ENCODE measurements at places on chromosomes 11 and 22. TPM values are rescaled to one million over a fixed set of nuclear protein-coding genes. Genes with fewer than 3 reads are reported as not detected.

GRCh38 chr22:43267981-43268660, 75.1 kb downstream of the SCUBE1 start:
- DNase-seq: no peak

DNA sequence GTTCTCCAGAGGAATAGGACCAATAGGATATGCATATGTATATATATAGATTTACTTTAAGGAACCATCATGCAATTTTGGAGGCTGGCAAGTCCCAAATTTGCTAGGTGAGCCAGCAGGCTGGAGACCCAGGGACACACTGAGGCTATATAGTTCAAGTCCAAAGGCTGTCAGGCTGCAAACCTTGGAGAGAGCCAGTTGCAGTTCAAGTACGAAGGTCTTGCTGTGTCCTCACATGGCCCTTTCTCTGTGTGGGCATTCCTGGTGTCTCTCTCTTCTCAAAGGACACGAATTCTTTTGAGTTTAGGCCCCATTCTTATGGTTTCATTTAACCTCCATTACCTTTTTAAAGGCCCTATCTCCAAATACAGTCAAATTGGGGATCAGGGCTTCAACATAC, 134.4 kb upstream of the SORL1-AS1 start:
- DNase-seq: no peak

GRCh38 chr11:12927886-12928285, 81.2 kb upstream of the RASSF10 start:
- DNase-seq: no peak

DNA sequence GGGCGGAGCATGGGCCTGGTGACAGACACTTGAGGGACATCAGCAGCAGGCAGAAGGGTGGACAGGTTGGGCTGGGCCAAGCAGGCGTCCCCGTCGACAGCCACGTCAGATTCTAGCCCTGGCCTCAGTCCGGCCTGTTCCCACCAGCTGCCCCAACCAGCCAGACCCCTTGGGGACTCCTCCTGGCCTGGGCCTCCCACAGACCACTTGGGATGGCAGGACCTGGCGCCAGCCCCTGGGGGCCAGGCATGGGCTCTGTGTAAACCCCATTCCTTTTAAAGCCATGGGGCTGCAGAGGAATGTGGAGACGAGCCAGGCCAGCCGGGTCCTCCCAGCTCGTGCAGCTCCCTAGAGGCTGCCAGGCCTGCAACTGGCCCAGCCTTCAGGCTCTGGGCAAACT, 4.7 kb upstream of the SUSD2 start:
- DNase-seq: peak; percentile 88

GRCh38 chr11:61963282-61964057, 4.0 kb downstream of the FTH1 start:
- peak; percentile 72 for DNase-seq

CLP1 gene
- total RNA-seq: 14.6 TPM

MARK2 gene
- 14.3 TPM for total RNA-seq

LDHAL6A gene
- total RNA-seq: not detected

DNA sequence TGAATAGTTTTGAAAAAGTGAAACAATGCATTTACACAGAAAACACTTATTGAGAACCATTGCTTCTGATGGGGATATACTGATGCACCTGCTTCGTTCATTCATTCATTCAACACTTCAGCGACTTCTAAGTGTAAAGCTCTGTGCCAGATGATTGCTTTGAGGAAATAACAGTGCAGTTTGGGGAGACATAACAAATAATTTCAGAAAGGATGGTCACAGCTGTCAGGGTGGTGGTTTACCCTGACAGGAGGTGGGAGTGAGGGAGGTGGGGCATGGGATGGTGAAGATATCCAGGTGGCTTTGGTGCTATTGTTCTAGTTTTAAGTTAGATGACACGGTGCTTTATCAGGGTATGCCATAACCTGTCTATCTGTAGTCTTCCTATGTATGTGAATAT, 344.1 kb downstream of the LARGE1 start:
- no peak for DNase-seq

- no peak for DNase-seq
These were observed 24.3 kb downstream of the MPPED1 start for GRCh38 chr22:43435851-43436811.

- no peak for DNase-seq
These were observed 122.3 kb downstream of the RCN1 start for GRCh38 chr11:32213223-32213622.

DNA sequence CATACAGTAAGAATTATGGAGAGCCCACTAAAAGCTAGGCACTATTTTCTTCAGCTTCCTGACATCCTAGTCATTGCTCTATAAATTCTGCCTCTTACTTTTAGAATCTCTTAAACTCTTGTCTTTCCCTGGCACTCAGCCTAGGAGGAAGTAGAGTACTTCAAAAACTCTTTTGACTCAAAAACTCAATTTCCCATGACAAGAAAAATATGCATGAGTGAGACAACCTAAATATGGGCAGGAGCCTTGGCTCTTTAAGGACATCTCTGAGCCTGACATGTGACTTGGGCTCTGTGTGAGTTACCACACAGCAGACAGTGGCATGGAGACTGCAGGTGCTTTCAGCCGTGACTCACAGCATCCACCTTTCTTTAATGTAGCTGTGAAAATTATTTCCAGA, 97.5 kb upstream of the CCDC179 start:
- no peak for DNase-seq

GRCh38 chr11:10694486-10695239, 1.1 kb upstream of the IRAG1 start:
- no peak for DNase-seq

- DNase-seq: peak; percentile 61
These were observed 58.9 kb downstream of the PISD start for GRCh38 chr22:31603081-31603525.

DNA sequence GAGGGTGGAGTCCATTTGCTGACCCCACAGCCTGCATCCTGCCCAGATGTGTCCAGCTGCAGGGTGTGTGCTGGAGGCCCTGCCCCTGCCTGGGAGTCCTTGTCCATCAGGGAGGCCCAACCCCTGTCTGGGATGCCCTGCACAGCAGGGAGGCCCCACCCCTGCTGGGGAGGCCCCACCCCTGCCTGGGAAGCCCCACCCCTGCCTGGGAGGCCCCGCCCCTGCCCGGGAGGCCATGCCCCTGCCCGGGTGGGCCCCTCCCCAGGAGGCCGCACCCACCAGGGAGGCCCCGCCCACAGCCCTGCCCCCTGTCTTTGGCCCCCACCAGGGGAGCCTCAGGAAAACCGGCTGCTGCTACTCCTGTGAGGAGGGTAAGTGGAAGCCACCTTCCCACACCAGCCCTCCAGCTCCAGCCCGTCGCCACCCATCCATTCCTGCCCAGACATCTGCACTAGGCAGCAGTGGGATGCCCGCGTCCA, 37.2 kb downstream of the MUC5B start:
- no peak for DNase-seq

Data from sigmoid colon (tissue), 7 donors.